Naive B cell (primary cell): ENCODE measurements at places on chromosomes 2 and 18. TPM values are rescaled to one million over a fixed set of nuclear protein-coding genes. Genes with fewer than 3 reads are reported as not detected.

The MYOM1 gene
- 1.4 TPM for polyA plus RNA-seq

The UGT1A10 gene
- polyA plus RNA-seq: not detected

The DSC2 gene
- not detected for polyA plus RNA-seq

The SLC4A5 gene
- polyA plus RNA-seq: 0.44 TPM

The HOXD10 gene
- polyA plus RNA-seq: not detected

DNA sequence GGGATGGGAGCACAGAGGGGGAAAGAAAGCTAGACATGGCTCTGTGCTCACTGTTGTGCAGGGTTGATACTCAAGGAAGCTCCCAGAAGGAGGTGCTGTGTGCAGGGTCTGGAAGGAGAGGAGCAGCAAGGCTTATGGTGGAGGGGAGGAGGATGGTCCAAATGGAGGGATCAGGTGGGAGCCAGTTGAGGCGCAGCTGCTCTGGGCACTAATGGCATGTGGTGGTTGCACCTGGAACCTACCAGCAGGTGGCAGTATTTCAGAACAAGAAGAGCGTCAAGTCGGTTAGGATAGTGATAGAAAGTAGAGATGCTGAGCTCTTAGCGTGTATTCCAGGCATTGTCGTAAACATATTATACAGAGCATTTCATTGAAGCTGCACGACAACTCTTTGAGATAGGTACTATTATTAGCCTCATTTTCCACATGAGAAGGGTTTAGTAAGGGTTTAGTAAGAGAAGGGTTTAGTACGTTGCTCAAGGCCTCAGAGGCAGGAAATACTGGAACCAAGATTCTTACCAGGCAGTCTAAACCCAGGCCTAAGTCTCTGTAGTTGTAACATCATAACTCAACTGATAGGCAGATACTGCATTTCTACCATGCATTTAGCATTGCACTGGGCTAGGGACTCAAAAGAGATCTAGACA is 223.7 kb downstream of the CYP26B1 start:
- no peak overlapping the region for H3K4me3 ChIP-seq
- DNase-seq: peak; percentile 34
- no peaks in the 10 kb centered on the region for H3K27me3 ChIP-seq
- no peak overlapping the region for H3K27ac ChIP-seq

GRCh38 chr2:113112871-113113270 is 14.5 kb upstream of the IL1RN start:
- no peaks in the 10 kb centered on the region for H3K27me3 ChIP-seq
- no peak overlapping the region for H3K27ac ChIP-seq
- H3K4me3 ChIP-seq: no peak overlapping the region
- DNase-seq: no peak
- H3K36me3 ChIP-seq: no peaks in the 10 kb centered on the region

DNA sequence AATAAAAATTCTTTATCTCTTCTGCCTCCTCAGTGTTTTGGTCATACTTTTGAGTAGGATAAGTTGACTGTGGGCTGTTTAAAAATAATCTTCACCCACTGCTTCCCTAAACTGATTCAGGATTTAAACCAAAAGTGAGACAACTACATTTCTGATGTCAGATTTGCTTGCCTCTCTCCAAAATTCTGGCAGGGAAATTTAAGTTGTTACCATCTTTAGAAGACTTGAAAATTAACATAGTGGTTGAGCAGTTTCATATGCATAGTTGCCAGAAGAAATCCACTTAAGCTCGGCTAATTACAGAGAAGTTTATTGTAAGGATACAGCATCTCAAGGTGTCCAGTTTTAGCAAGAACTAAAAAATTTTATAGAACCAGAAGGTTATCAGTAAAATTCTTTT is 57.0 kb downstream of the MAIP1 start:
- no peak overlapping the region for H3K4me3 ChIP-seq
- H3K36me3 ChIP-seq: no peaks in the 10 kb centered on the region
- peaks cover 26% of the 10 kb centered on the region for H3K27me3 ChIP-seq

- no peak for DNase-seq
- no peak overlapping the region for H3K27ac ChIP-seq
- H3K27me3 ChIP-seq: peaks cover 5% of the 10 kb centered on the region
- no peaks in the 10 kb centered on the region for H3K36me3 ChIP-seq
- no peak overlapping the region for H3K4me3 ChIP-seq
These were observed 20.5 kb downstream of the SLC25A52 start for GRCh38 chr18:31740180-31740579.

DNA sequence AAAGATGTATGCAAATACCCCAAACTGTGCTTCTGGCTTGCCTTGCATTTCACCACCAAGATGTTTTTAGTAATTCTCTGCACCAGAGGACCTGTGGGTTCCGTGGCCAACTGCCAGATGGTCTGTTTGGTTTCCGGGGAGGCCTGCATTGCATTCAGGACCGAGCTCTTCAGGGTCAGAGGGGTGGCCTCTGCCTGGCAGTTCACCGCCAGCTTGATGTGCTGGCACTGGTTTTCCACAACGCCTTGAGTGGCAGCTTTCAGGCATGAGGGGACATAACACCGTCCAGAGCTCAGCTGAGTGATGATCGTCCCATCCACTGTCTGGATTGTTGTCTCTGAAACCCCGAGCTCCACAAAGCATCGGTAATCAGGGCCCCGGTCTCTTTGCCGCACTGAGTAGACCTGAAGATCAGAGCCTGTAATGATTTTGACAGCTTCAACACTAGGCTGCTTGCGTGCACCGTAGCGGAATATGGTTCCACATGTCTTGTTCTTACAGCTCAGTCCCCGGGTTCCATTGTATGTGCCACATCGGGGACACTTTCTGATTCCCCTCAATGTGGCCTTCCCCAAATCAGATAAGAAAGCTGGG is 9.4 kb downstream of the C2orf42 start:
- DNase-seq: no peak
- H3K4me1 ChIP-seq: peaks cover 9% of the 10 kb centered on the region
- H3K36me3 ChIP-seq: peaks cover 4% of the 10 kb centered on the region
- H3K27ac ChIP-seq: peak overlapping the region; percentile 61
- no peaks in the 10 kb centered on the region for H3K27me3 ChIP-seq

- no peaks in the 10 kb centered on the region for H3K36me3 ChIP-seq
- H3K27me3 ChIP-seq: peaks cover 20% of the 10 kb centered on the region
- H3K4me1 ChIP-seq: no peaks in the 10 kb centered on the region
- H3K4me3 ChIP-seq: no peak overlapping the region
These were observed 29.7 kb upstream of the PID1 start for GRCh38 chr2:229300790-229301189.

GRCh38 chr2:39667104-39667885 is 1.6 kb downstream of the TMEM178A start:
- H3K4me1 ChIP-seq: peaks cover 19% of the 10 kb centered on the region
- peaks cover 15% of the 10 kb centered on the region for H3K36me3 ChIP-seq
- H3K27ac ChIP-seq: no peak overlapping the region
- no peak for DNase-seq
- H3K4me3 ChIP-seq: peak overlapping the region; percentile 92

DNA sequence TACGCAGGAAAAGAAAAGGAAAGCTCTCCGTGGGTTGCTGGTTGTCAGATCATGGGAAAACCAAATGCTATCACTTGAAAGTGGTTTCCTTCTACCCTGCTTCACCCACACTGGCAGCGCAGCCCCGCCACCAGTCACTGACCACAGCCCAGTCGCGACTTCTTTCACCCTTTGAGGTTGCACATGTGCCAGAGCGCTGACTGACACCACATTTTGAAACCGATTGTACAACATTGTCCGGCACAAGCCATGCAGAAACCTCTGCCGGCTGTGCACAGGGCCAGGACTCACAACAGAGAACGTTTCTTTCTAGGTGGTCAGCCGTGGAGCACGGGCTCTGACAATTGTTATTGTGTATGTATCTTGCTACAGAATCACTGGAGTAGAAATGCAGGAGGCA is 827.2 kb upstream of the POU3F3 start:
- no peaks in the 10 kb centered on the region for H3K27me3 ChIP-seq
- DNase-seq: no peak
- no peak overlapping the region for H3K27ac ChIP-seq
- H3K4me1 ChIP-seq: no peaks in the 10 kb centered on the region
- H3K4me3 ChIP-seq: no peak overlapping the region

DNA sequence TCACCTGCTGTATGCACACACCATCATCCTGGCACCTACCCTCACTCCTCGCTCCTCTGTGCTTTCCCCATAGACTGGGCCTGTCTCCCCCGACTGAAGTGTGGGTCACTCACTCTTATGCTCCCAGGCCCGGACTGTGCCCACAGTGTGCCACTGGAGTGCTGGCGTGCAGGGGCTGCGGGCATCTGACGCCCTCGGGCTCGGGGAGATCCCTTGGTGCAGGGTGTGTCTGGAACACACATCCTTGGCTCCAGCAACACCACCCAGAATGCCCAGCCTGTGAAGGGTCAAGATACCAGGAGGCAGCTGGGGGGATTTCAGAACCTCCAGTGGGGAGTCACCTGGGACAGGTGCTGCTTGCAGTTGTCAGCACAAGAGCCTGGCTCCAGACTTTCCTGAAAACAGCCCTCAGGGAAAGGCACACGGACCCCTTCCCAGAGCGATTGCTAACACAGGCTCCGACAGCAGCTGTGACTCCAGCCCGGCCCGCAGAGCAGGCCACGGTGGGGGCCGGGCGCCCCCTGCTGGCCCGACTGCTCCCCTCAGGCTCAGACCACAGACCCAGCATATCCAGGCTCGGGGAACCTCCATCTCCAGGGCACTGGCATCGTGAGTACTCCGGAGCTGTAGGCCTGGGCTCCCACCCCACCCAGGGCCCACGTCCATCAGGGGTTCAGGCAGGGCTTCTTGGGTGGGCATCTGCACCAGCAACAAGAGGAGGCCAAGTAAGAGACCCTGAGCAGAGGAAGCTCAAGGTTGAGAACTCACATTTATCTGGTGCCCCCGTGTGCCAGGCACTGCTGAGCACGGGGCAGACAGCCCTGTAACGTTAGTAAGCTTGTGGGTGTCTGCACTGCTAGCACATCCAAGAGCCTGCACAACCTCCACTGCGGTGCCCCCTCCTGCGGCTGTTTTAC is 8.6 kb downstream of the HS1BP3 start:
- H3K4me3 ChIP-seq: no peak overlapping the region
- peaks cover 24% of the 10 kb centered on the region for H3K4me1 ChIP-seq
- peaks cover 28% of the 10 kb centered on the region for H3K36me3 ChIP-seq
- no peaks in the 10 kb centered on the region for H3K27me3 ChIP-seq
- peak; percentile 78 for DNase-seq

- H3K4me1 ChIP-seq: no peaks in the 10 kb centered on the region
- H3K27ac ChIP-seq: no peak overlapping the region
- no peak overlapping the region for H3K4me3 ChIP-seq
- H3K36me3 ChIP-seq: peaks cover 8% of the 10 kb centered on the region
These were observed 293.9 kb upstream of the ERBB4 start for GRCh38 chr2:212832211-212833195.

GRCh38 chr2:201255408-201256033 is 4.8 kb upstream of the CASP8 start:
- H3K4me3 ChIP-seq: no peak overlapping the region
- no peaks in the 10 kb centered on the region for H3K27me3 ChIP-seq
- H3K36me3 ChIP-seq: no peaks in the 10 kb centered on the region

- H3K36me3 ChIP-seq: no peaks in the 10 kb centered on the region
- H3K27ac ChIP-seq: no peak overlapping the region
- no peaks in the 10 kb centered on the region for H3K4me1 ChIP-seq
- no peaks in the 10 kb centered on the region for H3K27me3 ChIP-seq
- DNase-seq: peak; percentile 4
These were observed 209.2 kb upstream of the SYT4 start for GRCh38 chr18:43486462-43486861.

- peaks cover 5% of the 10 kb centered on the region for H3K36me3 ChIP-seq
- H3K4me3 ChIP-seq: no peak overlapping the region
- peaks cover 23% of the 10 kb centered on the region for H3K4me1 ChIP-seq
- H3K27ac ChIP-seq: no peak overlapping the region
These were observed 84.7 kb upstream of the TMEM200C start for GRCh38 chr18:5979971-5980457.
